Tongue (tissue), 3 donors: ENCODE measurements at places on chromosomes 4 and X. TPM values are rescaled to one million over a fixed set of nuclear protein-coding genes. Genes with fewer than 3 reads are reported as not detected.

EVC2 gene
- 9.7 TPM for total RNA-seq

NPNT gene
- 110 TPM for total RNA-seq

MAGEA1 gene
- total RNA-seq: not detected

STOX2 gene
- 37.6 TPM for total RNA-seq

PAGE5 gene
- total RNA-seq: not detected
